ENCODE measurements at places on chromosomes 11 and 22. TPM values are rescaled to one million over a fixed set of nuclear protein-coding genes. Genes with fewer than 3 reads are reported as not detected.

Gene OR4A16
- total RNA-seq, result not detected

Gene SCUBE2
- not detected for total RNA-seq

Gene SCUBE1
- total RNA-seq, result 5.3 TPM

Gene CNGA4
- total RNA-seq, result not detected

Gene VWCE
- total RNA-seq, result 0.30 TPM

Gene CABP4
- total RNA-seq, result 4.1 TPM

Gene SORL1
- 4.5 TPM for total RNA-seq

Gene FOLR1
- not detected for total RNA-seq

Gene TPST2
- total RNA-seq, result 5.8 TPM

Gene CCDC89
- total RNA-seq, result not detected

Gene TIMM8B
- 63.3 TPM for total RNA-seq

Gene SHISAL1
- 9.8 TPM for total RNA-seq

Gene GRIK4
- not detected for total RNA-seq

Gene ZNF280B
- 3.1 TPM for total RNA-seq

Gene SLC6A5
- not detected for total RNA-seq

Gene FADS2
- total RNA-seq, result 23.1 TPM

Gene FAM83F
- 0.07 TPM for total RNA-seq

Gene BBOX1
- total RNA-seq, result not detected

Gene IGF2
- 0.15 TPM for total RNA-seq

Gene GRM5
- not detected for total RNA-seq

Gene MOGAT2
- total RNA-seq, result not detected

Gene CD44
- 33.3 TPM for total RNA-seq

All from NCI-H460 (cell line).